Cardiac muscle cell (in vitro differentiated cells and primary cell): ENCODE measurements at places on chromosomes 5 and 9.
A peak's percentile ranks its signal among the peaks of the same experiment; 100 is the strongest.

DNA sequence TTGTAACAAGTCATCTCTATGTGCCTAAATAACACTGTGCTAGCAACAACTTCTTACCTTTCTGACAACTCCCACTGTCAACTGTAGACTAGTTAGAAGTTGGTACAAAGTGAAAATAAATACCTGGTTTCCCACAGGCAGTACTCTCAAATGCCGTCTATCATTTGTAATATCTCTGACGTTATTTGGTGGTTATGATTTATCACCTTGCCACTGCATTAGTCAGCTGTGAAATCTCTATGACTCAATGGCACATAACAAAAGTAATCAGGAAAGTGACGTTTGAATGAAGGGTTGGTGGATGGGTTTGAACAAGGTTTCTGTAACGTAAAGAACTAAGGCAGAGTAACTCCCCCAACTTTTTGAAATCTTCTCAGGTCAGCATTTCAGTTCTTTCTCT is 592.3 kb downstream of the MAT2B start:
- no peak for DNase-seq
- no peak overlapping the region for H3K27ac ChIP-seq
- no peaks in the 10 kb centered on the region for H3K36me3 ChIP-seq
- no peaks in the 10 kb centered on the region for H3K27me3 ChIP-seq
- H3K4me3 ChIP-seq = no peak overlapping the region

GRCh38 chr9:124256517-124257069 is 1.2 kb upstream of the NEK6 start:
- H3K27ac ChIP-seq = no peak overlapping the region
- no peaks in the 10 kb centered on the region for H3K36me3 ChIP-seq
- no peak overlapping the region for H3K4me3 ChIP-seq
- DNase-seq = peak; percentile 68
- H3K4me1 ChIP-seq = peaks cover 9% of the 10 kb centered on the region

- no peak overlapping the region for H3K27ac ChIP-seq
- H3K36me3 ChIP-seq = no peaks in the 10 kb centered on the region
- no peaks in the 10 kb centered on the region for H3K27me3 ChIP-seq
- no peak for DNase-seq
Measured at GRCh38 chr9:93365427-93366118, 85.9 kb upstream of the FAM120A start.

DNA sequence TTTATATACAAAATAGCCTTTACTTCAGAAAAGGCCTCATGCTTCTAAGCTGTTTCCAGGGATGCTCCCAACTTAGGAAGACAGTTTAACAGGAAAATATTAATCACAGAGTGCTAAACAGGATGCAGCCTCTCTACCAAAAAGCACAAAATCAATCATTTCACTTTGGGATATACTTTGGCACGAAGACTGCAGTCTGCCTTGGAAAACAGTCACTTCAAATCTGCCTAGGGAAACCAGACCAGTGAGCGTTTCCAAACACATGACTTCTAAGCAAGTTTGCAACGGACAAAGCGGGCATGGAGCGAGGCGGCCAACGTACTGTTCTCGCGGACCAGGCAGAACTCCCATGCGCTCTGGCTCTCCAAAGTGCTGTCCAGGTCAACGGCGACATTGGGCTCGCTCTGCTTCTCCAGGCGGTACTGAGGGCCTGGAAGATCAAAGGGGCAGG is 201.0 kb downstream of the MAPKAP1 start:
- no peaks in the 10 kb centered on the region for H3K36me3 ChIP-seq
- DNase-seq = peak; percentile 22
- no peak overlapping the region for H3K4me3 ChIP-seq
- no peaks in the 10 kb centered on the region for H3K27me3 ChIP-seq

- no peak overlapping the region for H3K4me3 ChIP-seq
- no peaks in the 10 kb centered on the region for H3K27me3 ChIP-seq
- peaks cover 4% of the 10 kb centered on the region for H3K4me1 ChIP-seq
- no peak for DNase-seq
- no peak overlapping the region for H3K27ac ChIP-seq
- peaks cover 24% of the 10 kb centered on the region for H3K36me3 ChIP-seq
Measured at GRCh38 chr9:33293782-33294181, 3.5 kb downstream of the NFX1 start.

- H3K27ac ChIP-seq = no peak overlapping the region
- no peak overlapping the region for H3K4me3 ChIP-seq
- DNase-seq = no peak
Measured at GRCh38 chr5:93874491-93874890, 133.1 kb upstream of the POU5F2 start.

- no peaks in the 10 kb centered on the region for H3K4me1 ChIP-seq
- DNase-seq = no peak
- no peaks in the 10 kb centered on the region for H3K36me3 ChIP-seq
- H3K27me3 ChIP-seq = no peaks in the 10 kb centered on the region
- no peak overlapping the region for H3K27ac ChIP-seq
- H3K4me3 ChIP-seq = no peak overlapping the region
Measured at GRCh38 chr5:115723220-115723619, 93.2 kb downstream of the CDO1 start.

DNA sequence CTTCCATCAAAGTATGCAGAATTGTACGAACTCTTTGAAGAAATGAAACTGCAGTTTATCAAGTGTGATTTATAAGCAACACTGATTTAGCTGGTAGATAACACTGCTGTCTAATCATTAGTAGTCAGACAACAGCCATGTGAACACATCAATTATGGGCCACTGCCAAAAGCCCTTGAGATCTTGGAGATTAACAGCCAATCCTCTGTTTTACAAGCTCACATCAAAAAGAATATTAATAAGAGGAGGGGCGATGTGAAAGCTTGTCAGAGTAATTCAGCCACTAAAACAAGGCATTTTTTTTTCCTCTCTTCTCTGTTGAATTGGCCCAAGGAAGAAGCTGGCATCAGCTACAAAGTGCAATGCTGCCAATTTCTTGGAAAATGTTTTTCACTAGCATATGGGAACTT is 28.1 kb downstream of the ZNF608 start:
- H3K4me1 ChIP-seq = peaks cover 62% of the 10 kb centered on the region
- H3K27ac ChIP-seq = peak overlapping the region; percentile 71
- no peaks in the 10 kb centered on the region for H3K27me3 ChIP-seq
- no peaks in the 10 kb centered on the region for H3K36me3 ChIP-seq

DNA sequence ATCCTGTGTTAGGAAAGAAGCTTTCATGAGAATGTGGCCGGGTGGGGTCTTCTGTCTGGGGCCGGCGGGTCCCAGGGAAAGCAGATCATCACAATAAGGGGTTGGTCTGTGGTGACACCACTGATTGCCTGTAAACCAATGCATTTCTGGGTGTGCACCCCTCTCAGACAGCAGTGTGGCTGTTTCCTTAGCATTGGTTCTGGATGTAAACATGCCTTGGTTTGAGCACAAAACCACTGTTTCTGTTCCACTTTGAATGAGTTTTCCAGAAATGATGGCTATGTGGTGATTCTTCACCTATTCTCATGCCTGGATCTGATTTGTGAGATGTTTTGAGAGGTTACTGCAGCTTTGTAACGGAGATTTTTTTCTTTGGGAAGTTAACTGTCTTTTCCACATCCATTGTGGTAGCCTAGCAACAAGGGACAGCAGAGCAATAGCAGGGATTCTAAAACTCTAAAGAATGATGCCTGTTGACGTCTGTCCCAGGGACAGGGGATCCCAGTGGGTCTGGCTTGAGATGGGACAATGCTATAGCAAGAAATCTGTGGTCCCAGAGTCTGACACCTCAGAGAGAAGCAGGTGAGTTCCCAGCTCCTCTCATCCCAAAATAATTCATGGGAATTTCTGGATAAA is at the start of gene CCDC192:
Gene CCDC192, plus strand, starts transcription at position 466 of the 636 bp plus-strand sequence. Its CDS starts 55 bp downstream, at position 521.
- no peaks in the 10 kb centered on the region for H3K4me1 ChIP-seq
- no peak within 1 kb of the TSS for H3K27ac ChIP-seq
- H3K36me3 ChIP-seq = no peaks in the 10 kb centered on the region
- no peaks in the 10 kb centered on the region for H3K27me3 ChIP-seq
- no peak for DNase-seq
- no peak within 1 kb of the TSS for H3K4me3 ChIP-seq

DNA sequence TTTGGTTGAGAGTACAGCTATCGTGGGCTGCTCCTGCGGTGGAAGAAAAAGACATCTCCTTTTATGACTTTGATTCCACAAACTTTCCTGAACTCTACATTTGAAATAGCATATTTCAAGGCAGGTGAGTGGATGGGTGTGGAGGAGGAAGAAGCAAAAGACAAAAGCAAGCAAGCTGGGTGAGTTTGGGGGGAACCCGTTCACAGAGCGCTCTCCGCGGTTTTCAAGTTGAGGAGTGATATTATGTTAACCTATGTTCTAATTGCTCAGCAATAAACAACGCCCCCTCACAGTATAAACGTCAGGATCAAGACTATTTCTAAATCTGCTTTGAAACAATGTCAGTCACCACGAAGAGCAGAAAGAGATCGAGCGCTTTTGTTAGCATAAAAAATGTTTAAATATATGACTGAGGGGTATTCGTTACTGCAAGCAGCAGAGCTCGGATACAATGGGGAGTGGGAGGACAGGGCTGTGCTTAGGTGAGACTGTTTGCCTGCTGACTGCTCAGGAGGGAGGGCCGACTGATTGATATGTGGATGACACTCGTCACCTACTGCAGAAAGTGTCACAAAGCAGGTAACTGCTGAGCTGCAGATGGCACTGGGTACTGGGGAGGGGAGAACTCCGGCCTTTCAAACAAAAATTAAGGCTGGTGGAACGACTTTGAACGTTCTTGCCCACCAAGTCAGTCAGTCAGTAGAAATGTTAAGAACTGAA is 236.5 kb downstream of the DRD1 start:
- no peaks in the 10 kb centered on the region for H3K27me3 ChIP-seq
- H3K27ac ChIP-seq = no peak overlapping the region
- H3K36me3 ChIP-seq = no peaks in the 10 kb centered on the region

DNA sequence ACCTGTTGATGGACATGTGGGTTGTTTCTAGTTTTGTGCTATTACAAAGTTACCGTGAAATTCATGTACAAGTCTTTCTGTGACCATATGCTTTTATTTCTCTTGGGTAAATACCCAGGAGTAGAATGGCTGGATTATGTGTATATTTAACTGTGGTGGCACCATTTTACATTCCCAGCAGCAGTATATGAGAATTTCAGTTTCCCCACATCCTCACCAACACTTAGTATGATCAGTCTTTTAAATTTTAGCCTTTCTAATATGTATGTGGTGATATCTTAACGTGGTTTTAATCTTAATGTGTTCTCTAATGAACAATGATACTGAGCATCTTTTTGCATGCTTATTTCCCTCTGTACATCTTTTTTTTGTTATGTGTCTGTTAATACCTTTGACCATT is 36.6 kb downstream of the GALNT10 start:
- no peak for DNase-seq
- no peak overlapping the region for H3K4me3 ChIP-seq
- H3K27me3 ChIP-seq = no peaks in the 10 kb centered on the region
- no peaks in the 10 kb centered on the region for H3K36me3 ChIP-seq
- no peaks in the 10 kb centered on the region for H3K4me1 ChIP-seq
